ENCODE measurements at places on chromosomes 16 and 17.

GRCh38 chr16:56849690-56850680, 15.0 kb upstream of the SLC12A3 start:
- no peak for DNase-seq

GRCh38 chr17:40940266-40940665, 2.8 kb upstream of the KRT23 start:
- no peak for DNase-seq

- no peak for DNase-seq
These were observed 48.3 kb downstream of the CCT6B start for GRCh38 chr17:34913001-34913400.

- peak; percentile 55 for DNase-seq
These were observed 4.2 kb downstream of the NR1D1 start for GRCh38 chr17:40095944-40096791.

DNA sequence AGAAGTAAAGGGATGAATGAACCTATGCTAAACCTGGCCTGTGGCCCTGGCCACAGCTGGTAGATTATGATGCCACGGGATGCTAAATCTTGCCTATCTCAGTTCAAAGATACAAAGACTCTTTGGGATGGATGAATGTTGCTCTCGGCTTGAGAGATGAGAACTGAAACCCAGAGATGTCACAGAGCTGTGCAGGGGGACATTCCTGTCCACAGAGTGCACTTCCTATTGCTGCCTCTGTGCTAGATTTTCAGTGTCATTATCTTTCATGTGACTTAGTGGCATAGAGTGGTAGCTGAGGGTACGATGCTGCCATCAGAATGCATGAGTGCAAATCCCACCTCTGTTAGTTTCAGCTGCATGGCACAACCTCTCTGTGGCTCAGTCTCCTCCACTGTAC, 2.3 kb upstream of the MT1M start:
- DNase-seq, result no peak

DNA sequence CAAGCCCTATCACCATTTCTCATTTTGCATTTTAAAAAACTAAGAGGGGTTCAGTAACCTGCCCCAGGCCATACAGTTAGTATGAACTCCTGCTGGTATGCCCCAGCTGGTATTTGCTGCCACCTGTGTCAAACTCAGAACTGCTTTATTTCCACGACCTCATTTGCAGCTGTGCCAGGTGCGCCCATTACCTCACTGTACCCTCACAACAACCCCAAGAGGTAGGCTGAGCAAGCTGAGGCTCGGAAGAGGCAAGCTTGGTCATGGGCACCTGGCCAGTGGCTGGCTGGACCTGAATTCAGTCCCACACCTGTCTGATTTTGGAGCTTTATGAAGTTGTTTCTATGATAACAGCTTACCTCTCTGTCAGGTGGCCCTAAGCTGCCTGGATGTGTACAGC, 7.6 kb downstream of the EPN2 start:
- DNase-seq, result no peak

DNA sequence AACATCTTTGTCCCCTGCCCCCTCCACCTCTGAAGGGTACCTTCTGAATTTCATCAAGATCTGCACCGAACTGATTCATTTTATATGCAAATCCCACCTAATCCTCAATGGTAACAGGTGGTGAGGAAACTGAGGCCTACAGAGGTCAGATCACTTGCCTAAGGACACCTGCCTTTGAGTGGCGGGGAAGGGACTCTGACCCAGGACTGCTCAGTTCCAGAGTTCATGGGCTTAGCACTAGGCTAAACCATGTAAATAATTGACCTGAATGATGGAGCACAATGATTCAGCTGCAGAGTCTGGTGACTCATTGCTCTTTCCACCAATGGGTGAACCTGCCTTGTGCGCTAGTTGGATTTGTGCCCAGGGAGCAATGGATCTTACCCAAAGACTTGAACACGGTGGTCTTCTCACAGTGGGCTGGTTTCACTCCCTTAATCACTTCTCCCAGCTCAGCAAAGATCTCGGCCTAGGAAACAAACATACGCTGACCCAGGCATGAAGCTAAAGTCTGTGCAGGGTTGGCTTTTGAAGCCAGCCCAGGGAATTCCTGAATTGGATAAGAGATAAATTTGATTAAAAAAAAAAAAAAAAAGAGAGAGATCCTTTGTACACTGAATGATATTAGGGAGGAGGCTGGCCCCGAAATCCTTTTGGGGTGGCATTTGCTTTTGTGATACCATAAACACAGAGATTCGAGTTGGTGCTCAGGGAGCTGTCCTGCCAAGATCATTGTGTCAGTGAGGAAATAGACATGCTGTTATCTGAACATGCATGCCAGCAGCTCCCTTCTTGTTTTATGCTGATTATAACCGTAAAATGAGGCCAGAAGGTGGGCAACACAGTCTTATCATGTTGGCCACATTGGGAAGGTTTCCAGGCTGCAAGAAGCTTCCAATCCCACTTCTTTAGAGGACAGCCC, 17.0 kb downstream of the CRYM start:
- DNase-seq, result peak; percentile 96

GRCh38 chr17:8025176-8025911, 13.5 kb upstream of the ALOX15B start:
- no peak for DNase-seq

DNA sequence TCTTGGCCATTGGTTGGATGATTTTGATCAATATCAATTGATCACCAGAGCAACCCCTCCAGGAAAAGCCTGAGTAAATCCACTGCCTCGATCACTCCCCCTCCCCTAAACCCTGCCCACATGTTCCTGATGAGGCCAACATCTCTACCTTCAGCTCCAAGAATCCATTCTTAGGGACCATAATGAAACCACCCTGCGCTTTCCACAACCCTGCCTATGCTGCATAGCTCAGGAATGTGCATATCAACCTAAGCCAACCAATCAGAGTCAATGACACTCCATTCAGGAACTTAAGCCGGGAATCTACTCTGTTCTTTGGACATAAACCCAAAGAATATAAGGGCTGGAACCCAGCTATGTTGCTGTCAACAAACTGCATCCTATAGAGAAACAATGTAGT, 86.3 kb downstream of the MYH11 start:
- DNase-seq, result peak; percentile 50

GRCh38 chr17:10013365-10014112, 108.5 kb upstream of the RCVRN start:
- no peak for DNase-seq

- no peak for DNase-seq
These were observed 13.1 kb upstream of the SEPHS2 start for GRCh38 chr16:30458561-30459394.

- DNase-seq, result no peak
These were observed 7.3 kb upstream of the SLX4 start for GRCh38 chr16:3618769-3619141.

DNA sequence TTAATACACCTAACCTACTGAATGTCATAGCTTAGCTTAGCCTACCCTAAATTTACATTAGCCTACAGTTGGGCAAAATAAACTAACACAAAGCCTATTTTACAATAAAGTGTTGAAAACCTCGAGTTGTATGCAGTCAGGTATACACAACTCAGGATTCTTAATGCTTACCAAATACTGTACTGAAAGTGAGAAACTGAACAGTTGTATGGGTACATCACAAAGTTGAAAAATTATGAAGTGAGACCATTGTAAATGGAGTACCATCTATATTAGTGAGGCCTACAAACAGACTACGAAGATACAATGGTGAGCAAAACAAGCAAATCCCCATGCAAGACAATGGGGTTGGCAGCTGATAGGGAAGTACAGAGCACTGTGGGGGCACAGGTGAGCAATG, 79.7 kb downstream of the VAT1L start:
- no peak for DNase-seq

DNA sequence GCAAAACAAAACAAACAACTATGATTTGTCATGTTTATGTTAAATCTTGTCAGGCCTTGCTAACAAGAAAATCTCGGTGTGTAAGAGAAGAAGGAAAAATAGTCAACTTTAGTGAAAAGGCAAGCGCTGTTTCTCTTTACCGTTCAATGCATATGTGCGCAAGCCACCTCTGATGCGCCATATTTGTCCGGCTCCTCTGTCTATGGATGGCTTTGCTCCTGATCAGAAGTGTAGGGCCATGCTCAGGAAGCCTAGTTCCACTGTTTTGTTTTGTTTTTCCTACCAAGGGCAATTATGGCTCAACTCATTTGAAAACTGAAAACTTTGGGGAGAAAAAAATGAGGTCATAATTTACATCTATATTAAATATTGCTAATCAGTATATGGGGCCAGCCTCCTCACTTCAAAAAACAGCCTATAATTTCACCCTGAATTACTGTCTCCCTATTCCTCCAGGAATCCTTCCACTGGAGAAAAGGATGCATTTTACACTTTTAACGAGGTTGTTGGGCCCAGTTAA, 4.5 kb downstream of the MAF start:
- no peak for DNase-seq

DNA sequence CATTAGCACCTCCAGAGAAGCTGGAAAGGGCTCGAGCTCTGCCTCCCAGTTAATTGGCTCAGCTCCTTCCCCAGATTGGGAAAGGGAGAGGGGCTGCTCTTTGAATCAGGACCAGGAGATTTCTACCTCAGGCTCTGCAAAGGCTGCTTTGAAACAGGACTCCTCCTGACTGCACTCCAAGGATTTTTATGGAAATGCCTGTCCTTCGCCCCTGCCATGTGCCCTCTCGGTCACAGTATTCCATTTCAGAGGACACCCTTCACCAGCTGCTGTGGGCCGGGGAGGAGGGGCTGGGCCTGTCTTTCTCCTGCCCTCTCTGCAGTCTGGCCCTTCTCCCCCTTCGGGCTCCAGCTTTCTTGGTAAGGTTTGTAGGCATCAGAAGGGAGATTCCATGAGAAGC, 13.6 kb downstream of the MRM1 start:
- no peak for DNase-seq

DNA sequence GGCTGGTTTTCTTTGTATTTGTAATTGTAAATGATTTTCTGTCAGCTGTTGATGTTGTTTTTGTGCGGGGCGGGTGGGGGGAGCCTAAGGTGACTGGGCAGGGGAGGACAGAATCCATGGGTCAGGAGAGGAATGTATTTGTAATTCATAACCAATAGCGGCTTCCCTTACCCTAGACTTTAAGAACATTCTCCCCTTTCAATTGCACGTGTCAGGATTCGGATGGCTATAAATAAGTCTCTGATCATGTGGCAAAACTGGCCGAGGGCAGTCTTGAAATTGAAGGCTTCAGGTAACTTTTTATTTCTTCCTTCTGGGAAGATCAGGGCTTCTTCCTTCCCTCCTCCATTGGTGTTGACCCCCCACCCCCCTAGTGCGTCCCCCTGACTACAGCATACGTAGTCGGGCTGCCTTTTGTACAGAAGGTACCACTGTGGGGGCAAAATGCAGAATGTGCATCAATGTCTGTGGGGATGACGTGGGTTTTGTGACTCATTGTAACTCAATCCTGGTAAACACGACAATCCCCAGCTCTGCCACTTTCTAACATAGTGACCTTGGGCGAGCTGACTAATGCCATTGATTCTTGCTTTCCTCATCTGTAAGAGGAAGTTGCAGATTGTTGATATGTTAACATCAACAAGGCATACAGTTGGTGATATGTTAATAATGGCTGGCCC, 16.2 kb downstream of the MARCHF10 start:
- peak; percentile 99 for DNase-seq

DNA sequence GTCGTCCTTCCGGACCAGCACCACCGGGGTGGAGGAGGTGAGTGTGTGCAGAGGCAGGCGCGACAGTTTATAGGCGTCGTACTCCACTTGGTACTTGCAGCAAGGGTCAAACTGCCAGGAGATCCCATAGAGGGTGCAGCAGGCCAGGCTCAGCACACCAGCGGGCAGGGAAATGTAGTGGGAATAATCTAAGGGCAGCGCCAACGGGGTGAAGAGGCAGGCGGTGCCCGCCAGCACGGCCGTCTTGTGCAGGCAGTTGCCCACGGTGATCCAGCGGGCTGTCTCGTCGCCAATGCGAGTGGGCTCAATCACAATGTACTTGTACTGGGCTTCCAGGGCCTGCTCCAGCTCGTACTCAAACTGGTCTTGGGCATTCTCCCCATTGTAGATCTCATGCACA, 15.6 kb downstream of the TMEM11 start:
- DNase-seq, result no peak

- no peak for DNase-seq
These were observed 548.5 kb upstream of the SOX9 start for GRCh38 chr17:71572343-71572742.

DNA sequence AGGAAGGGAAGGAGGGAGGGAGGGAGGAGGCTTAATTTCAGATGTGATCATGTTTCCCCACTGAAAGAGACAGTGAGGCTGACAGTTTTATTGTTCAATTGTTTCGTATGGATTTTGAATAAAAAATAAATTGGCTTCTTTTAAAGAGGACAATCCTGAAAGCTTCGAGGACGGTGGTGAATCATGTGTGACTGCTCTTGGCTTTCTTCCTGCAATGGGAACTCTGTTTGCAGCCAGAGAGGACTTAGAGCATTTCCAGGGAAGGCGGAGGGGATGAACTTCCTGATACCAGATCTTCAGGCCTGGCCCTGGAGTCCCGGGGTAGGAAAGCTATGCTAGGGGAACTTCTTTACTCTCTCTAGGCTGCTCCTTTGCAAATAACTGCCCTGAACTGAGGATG, 72.8 kb upstream of the C16orf82 start:
- DNase-seq, result peak; percentile 84

GRCh38 chr17:73347351-73347750, 35.5 kb upstream of the CDC42EP4 start:
- no peak for DNase-seq

DNA sequence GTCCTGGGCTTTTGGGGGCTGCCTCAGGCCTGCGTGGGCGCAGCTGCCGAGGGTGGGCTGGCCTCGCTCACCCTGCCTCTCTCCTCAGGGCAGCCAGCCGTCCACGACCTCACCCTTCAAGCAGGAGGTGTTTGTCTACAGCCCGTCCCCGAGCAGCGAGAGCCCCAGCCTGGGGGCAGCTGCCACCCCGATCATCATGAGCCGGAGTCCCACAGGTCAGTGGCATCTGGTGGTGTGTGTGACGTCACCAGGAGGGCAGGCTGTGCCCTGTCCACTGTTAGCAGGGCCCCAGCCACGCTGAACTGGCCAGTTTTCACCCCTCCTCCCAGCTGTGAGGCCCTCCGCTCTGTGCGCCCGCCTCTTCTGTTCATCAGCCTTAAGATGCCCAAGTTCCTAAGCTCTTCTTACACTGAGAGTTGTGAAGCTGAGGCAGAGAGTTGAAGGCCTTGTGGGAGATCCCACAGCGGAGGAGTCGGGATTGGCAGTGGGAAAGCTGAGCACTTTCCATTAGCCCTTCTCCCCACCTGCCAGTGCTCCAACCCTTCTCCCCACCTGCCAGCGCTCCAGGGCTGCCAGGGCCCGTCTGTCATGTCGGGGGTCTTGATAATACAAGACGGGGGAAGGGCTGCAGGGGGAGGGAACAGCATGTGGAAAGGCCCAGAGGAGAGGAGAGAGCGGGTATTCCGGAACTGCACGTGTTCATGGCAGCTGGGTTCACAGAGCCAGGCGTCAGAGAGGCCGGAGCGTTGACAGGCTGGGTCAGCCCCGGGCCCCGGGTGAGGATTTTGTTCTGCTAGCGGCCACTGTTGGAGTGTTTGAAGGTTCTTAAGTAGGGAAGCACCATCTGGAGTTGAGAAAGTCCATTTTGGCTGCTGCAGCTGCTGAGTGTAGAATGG, 36.3 kb downstream of the OR1D5 start:
- DNase-seq, result no peak

All from foreskin fibroblast (primary cell).